ENCODE measurements at places on chromosomes 2 and 18. TPM values are rescaled to one million over a fixed set of nuclear protein-coding genes. Genes with fewer than 3 reads are reported as not detected.

DNA sequence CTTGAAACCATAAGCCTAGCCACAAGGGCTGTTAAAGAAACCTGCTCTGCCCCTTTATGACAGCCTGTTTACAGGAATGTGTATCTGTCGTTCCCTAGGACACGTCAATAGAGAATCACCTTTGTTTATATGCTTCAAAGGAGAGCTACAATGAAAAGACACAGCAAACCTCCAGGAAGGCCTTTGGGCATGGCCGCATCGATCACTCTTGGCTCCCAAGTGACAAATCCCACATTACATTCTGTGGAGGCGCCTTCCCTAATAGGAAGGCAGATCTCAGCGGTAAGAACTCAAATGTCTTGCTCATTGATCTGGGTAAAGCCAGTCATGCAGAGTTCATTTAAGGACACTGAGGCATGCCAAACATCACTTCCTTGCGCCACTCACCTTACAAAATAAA lies 26.5 kb downstream of the KIAA2012 start:
- DNase-seq = no peak
- no peaks in the 10 kb centered on the region for H3K4me1 ChIP-seq
- H3K27me3 ChIP-seq = no peaks in the 10 kb centered on the region
- H3K27ac ChIP-seq = no peak overlapping the region

Gene VWC2L
- total RNA-seq = not detected

Gene MRPL53
- total RNA-seq = 118 TPM

DNA sequence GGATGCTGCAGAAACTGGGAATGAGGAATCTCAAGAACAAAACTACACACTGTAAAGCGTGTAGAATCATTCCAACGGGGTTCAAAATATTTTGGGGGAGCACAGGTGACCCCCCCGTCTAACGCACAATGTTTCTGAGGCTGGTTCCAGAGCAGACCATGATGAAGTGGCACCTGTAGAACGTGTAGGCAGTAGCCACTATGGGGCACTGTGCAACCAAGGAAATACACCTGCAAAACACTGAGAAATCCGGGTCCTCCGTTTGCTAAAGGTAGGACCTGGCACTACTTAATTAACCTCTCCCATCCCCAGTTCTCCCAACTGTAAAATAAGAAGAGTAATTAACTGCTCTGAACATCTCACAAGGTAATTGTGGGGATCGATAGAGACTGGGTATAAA lies 22.6 kb downstream of the ST6GAL2 start:
- no peaks in the 10 kb centered on the region for H3K4me1 ChIP-seq
- no peak overlapping the region for H3K4me3 ChIP-seq

DNA sequence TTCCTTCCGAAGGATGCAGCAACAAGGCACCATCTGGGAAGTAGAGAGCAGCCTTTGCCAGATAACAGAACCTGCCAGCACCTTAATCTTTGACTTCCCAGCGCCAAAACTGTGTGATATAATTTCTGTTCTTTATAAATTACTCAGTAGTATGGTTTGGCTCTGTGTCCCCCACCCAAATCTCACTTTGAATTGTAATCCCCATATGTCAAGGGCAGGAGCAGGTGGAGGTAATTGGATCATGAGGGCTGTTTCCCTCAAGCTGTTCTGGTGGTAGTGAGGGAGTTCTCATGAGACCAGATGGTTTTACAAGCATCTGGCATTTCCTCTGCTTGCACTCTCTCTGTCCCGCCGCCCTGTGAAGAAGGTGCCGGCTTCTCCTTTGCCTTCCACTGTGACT lies 899.9 kb downstream of the TRIB2 start:
- no peaks in the 10 kb centered on the region for H3K36me3 ChIP-seq
- no peak overlapping the region for H3K4me3 ChIP-seq
- DNase-seq = no peak
- no peaks in the 10 kb centered on the region for H3K27me3 ChIP-seq
- H3K4me1 ChIP-seq = no peaks in the 10 kb centered on the region
- no peak overlapping the region for H3K27ac ChIP-seq

All from CD8-positive, alpha-beta memory T cell (primary cell).